ENCODE measurements at places on chromosomes 2 and 18.

DNA sequence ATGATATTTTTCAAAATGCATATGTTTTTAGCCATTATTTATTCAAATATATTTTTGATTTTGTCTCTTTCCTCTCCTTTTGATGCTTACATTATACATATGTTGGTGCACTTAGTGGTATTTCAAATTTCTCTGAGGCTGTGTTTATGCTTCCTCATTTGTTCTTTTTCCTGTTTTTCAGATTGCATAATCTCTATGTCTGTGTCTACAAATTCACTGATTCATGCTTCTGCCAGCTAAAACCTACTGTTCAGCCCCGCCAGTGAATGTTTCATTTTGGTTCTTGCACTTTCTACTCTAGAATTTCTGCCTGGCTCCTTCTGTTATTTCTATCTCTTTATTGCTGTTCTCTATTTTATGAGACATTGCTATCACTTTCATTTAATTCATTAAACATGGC lies 951.7 kb upstream of the CNTNAP5 start:
- no peak for DNase-seq

DNA sequence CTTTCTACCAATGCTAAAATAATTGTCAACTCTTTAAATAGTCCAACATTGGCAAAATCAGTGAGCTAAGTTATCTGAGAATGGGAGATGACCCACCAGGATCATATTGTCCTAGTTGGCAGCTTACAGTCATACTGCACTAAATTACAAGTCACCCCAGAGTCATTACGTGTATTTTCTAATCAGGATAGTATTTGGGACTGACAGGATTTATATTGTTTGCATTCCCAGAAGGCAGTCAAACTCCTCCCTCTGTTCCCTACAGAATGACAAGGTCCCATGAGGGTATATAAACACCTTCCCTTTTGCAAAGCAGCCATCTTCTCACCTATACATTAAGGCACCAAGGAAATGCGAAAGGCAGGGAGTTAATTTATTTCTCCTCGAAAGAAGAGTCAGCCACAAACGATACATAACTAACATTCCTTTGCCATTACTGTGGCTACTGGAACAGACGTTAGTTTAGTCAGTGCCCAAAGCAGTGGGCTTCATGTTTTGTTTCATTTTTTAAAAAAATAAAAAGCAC lies 125.3 kb downstream of the ANTXR1 start:
- DNase-seq: no peak

DNA sequence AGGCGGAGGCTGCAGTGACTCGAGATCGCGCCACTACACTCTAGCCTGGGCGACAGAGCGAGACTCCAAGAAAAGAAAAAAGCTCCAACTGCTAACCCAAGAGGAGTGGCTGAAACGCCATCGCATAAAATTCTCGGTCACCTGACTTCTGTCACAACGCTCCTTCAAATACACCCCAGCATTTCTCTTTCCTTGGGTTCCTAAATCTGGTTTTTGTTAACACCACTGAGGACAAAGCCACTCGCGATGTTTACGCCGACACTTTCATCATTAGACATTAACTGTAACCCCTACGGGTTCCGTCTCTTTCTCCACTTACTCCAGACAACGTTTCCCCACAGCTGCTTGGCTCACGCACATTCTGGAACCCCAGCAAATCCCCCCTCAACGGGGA lies 679 bp downstream of the CLK1 start:
- no peak for DNase-seq

DNA sequence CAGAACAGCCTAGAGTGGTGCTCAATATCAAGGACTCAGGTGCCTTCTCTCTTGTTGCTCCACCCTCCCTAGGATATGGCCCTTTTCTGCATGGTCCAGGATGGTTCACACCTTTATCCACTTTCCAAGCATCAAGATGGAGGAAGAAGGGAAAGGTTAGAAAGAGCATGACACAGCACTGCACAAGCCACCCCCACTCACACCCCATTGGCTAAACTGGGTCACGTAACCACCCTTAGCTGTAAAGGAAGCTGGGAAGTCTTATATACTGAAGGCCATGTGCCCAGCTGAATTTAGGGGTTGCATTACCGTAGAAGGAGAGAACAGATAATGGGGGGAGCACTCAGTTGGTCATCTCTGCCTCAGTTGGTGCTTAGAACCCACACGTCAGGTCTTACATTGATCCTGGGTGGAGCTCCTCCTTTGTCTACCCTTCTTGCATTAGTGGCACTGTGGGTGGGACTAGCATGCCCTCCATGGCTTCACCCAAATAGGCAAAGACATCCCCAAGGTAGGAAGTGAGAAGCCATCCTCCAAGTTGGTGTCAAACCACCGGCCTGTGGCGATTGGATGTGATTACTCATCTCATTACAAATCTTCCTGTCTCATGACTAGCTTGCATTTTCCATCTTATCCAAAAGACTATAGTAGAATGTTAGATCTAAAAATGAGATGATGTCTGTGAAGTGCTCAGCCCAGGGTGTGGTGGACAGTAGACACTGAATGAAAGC lies 248.5 kb downstream of the HAUS1 start:
- no peak for DNase-seq

- no peak for DNase-seq
Observed at GRCh38 chr2:60509066-60509465, 44.4 kb downstream of the BCL11A start.

DNA sequence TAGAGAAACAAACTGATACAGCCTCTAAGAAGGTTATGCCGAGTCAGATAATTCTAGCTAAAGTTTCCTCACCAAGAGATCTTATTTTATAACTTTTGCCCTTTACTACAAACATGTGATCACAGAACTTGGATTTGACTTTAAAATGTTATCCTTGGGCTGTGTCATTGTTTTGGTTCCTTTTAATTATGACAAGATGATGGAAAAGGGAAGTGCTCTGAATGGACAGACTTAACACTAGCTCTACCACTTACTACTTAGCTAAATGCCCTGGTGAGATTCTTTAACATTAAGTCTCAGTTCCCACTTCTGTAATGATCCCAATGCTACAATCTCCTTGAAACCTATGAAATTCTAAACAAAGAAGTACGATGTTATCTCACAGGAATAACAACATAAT lies 69.9 kb downstream of the RTTN start:
- no peak for DNase-seq

DNA sequence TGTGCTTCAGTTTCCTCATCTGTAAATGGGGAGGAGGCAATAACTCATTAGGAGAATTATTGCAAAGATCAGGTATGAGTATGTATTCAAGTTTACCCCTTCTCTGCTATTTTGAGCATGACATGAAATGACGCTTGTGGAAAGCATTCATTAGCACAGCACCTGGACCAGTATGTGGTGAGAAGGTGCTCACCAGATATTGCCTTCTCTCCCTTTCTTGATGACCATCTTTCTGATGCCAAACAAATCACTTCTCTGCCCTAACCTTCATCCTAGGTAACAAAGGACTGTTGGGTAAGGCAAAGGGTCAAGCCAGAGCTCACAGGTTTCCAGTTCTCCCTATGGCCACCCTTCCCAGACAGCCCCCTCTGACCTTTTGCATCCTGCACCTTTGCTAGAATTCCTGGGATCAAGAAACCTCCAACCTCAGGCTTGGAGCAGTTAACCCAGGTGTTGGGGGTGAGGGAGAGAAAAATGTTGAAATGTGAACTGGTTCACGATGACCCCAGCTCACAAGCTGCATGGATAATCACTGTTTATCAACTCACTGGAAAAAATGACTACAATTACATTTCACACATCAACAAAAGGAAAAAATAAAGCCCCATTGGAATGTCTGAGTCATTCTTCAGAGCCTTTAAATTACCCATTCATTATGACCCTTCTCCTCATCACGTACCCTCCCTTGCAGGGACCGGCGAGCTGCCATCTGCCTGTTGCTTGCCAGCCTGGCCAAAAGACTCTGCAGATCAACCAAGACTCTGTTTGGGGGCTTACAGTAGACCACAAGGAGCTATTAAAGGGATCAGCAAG lies 41.6 kb downstream of the LBH start:
- DNase-seq: no peak

- DNase-seq: no peak
Observed at GRCh38 chr2:30428827-30429461, 18.1 kb upstream of the LCLAT1 start.

GRCh38 chr18:70276416-70277191 lies 12.2 kb upstream of the SOCS6 start:
- no peak for DNase-seq
